Activated naive CD4-positive, alpha-beta T cell treated with anti-CD3 and anti-CD28 coated beads, Interleukin-2, amount 10 ng/mL, durations not matched to agents 5 hours and 36 hours (primary cell): ENCODE measurements at places on chromosomes 1 and 21. TPM values are rescaled to one million over a fixed set of nuclear protein-coding genes. Genes with fewer than 3 reads are reported as not detected.

CYP4X1 gene
- not detected for total RNA-seq

ZNF683 gene
- not detected for total RNA-seq

VAV3 gene
- 3.3 TPM for total RNA-seq

CA6 gene
- total RNA-seq: 2.4 TPM

MTFR1L gene
- total RNA-seq: 45.6 TPM

TRIM58 gene
- total RNA-seq: 0.30 TPM

HSPA13 gene
- 37.5 TPM for total RNA-seq

EFNA3 gene
- 4.1 TPM for total RNA-seq

F13B gene
- not detected for total RNA-seq

BEND5 gene
- 4.0 TPM for total RNA-seq

MYBPH gene
- total RNA-seq: not detected

GCSAML gene
- not detected for total RNA-seq

APOBEC4 gene
- not detected for total RNA-seq

PADI1 gene
- total RNA-seq: not detected

MROH9 gene
- not detected for total RNA-seq

PLA2G4A gene
- total RNA-seq: not detected

ARHGEF2 gene
- 156 TPM for total RNA-seq

LPAR3 gene
- total RNA-seq: 3.6 TPM

CHIA gene
- total RNA-seq: not detected

VSIG8 gene
- not detected for total RNA-seq

PLA2G2D gene
- total RNA-seq: not detected

SERTAD4 gene
- not detected for total RNA-seq

TENT5C gene
- 24.2 TPM for total RNA-seq

TBX19 gene
- 1.5 TPM for total RNA-seq

CRNN gene
- total RNA-seq: not detected

TMEM51 gene
- 0.26 TPM for total RNA-seq

XCL2 gene
- not detected for total RNA-seq

APCS gene
- total RNA-seq: not detected

SCMH1 gene
- total RNA-seq: 20.1 TPM

PRMT6 gene
- total RNA-seq: 15.1 TPM

DNAJC28 gene
- total RNA-seq: 0.58 TPM

LRRC38 gene
- not detected for total RNA-seq

DIO1 gene
- total RNA-seq: not detected

MKNK1 gene
- 59.6 TPM for total RNA-seq

NTMT2 gene
- total RNA-seq: not detected

EDN2 gene
- total RNA-seq: not detected

HES5 gene
- total RNA-seq: not detected

ANGPTL1 gene
- total RNA-seq: not detected

PBX1 gene
- total RNA-seq: 0.05 TPM

RIMS3 gene
- 3.9 TPM for total RNA-seq

LRRC8D gene
- 29.2 TPM for total RNA-seq

ALPL gene
- not detected for total RNA-seq

TFB2M gene
- total RNA-seq: 10.6 TPM

PLA2G2C gene
- 0.58 TPM for total RNA-seq

GPX7 gene
- total RNA-seq: 27.9 TPM

PGLYRP4 gene
- not detected for total RNA-seq

PPM1J gene
- total RNA-seq: not detected

TTC39A gene
- not detected for total RNA-seq

CYP2J2 gene
- 1.3 TPM for total RNA-seq

C1orf94 gene
- not detected for total RNA-seq
